ENCODE measurements at places on chromosomes 11 and 22. TPM values are rescaled to one million over a fixed set of nuclear protein-coding genes. Genes with fewer than 3 reads are reported as not detected.

The LARGE2 gene
- total RNA-seq = not detected

The NXPE2 gene
- 0.31 TPM for total RNA-seq

The LRP4 gene
- 2.6 TPM for total RNA-seq

The CASP5 gene
- not detected for total RNA-seq

The RAB3IL1 gene
- total RNA-seq = 11.5 TPM

The SLC1A2 gene
- not detected for total RNA-seq

The PRODH gene
- total RNA-seq = 12.3 TPM

GRCh38 chr11:44556735-44557409 lies 8.6 kb upstream of the CD82 start:
- ATAC-seq = peak; percentile 46

- no peak for ATAC-seq
These were observed 30.6 kb downstream of the SC5D start for GRCh38 chr11:121323046-121323607.

GRCh38 chr11:61172356-61172755 lies 11.1 kb upstream of the VPS37C start:
- ATAC-seq = no peak

DNA sequence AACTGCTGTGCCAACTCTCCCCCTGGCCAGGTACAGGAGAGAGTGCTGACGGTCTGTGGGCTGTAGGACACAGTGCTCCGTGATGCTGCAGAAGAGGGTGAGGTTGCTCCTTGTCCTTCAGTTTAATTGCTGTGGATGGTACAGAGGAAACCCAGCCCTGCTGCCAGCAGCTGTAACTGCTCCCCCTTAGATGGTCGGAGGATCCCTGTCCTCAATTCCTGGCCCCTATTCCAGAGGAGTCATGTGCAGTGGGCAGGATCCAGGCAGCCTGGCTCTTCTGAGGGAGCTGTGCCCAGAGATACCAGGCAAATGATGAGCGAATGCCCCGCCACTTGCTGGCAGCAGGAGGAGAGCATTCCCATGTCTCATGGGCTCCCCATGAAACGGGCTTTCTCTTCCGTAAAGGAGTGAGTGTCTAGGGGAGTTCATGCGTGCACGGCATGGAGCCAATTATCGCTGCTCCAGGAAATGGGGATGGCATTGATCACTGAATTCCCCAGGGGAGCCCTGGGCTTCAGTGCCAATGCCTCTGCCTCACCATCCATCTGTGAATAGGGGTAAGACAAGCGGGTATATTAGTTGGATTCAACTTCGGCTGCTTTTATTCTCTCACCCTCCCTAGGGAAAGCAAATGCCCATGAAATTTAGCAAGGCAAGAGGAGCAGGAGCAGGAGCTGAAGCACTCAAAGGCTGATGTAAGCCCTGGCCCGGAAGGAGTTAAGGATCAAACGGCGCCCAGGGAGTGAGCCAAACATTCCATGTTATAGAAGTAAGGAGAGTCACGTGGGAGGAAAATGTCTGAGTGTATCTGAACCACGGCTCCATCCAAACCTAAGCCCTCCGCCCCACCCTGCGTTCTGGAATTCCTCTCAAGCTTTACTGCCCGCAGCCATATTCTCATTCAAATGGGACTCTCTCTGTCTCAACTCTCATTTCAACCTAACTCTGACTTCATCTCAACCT lies 51.0 kb upstream of the CSNK2A3 start:
- ATAC-seq = no peak

DNA sequence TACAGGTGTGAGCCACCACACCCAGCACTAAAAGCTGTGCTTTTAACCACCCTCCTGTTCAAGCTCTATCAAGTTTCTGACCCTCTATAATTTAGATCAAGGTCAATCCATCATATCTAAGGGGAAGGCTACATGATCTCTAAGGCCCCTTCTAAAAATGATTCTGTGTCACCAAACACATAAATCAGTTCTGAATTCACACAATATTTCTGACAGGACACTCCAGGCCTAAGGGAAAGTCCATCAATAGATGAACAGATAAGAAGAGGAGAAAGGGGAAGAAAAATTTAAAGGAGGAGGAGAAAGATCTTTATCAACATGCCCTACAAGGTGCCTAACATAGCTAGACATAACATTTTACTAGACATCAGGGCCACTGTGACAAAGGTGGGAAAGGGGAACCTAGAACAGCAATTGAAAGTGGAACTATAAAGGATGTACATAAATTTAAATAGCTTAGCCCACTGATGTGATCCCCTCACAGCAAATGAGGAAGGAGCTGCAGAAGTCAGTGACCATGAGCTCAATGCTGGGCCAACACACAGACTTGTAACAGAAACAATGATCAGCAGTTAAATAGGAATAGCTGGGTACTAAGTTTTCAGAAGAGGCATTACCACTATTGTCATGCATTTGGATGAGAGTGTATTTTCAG lies 4.7 kb downstream of the PRCP start:
- ATAC-seq = no peak

DNA sequence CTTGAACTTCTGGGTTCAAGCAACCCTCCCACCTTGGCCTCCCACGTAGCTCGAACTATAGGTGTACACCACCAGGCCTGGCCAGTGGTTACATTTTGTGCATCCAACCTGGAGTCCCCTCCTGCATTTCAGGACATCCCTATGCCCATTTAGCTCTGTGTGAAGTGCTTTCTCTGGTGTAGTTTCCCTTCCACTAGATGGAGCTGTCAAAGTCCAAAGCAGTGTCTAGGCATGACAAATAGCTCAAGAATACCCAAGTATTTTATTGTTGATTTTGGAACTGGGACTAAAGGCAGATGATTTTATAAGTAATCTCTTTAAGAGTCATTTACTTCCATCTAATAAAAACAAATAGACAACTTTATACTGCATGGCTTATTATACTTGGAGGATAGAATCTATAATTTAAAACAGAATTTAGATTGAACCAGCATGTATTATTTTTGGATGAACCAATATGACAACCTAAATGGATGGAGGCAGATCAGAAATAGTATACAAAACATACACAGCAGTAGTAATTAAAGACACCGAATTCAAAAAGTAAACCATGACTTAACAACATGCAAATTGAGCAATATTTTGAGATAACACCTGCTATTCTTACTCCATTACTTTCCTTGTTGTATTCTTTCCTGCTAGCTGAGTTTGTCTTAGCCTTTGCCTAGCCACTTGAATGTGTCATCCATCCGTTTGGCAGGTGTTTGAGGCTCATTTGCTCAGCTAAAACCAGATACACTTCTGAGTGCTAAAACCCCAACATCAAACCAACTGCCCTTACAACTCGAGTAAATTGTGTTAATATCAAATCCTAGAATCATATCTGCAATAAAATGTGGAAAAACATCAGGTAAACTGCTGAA lies 37.7 kb downstream of the EIF4ENIF1 start:
- ATAC-seq = no peak

- ATAC-seq = peak; percentile 83
These were observed 30.9 kb upstream of the WNT7B start for GRCh38 chr22:46007848-46008261.

DNA sequence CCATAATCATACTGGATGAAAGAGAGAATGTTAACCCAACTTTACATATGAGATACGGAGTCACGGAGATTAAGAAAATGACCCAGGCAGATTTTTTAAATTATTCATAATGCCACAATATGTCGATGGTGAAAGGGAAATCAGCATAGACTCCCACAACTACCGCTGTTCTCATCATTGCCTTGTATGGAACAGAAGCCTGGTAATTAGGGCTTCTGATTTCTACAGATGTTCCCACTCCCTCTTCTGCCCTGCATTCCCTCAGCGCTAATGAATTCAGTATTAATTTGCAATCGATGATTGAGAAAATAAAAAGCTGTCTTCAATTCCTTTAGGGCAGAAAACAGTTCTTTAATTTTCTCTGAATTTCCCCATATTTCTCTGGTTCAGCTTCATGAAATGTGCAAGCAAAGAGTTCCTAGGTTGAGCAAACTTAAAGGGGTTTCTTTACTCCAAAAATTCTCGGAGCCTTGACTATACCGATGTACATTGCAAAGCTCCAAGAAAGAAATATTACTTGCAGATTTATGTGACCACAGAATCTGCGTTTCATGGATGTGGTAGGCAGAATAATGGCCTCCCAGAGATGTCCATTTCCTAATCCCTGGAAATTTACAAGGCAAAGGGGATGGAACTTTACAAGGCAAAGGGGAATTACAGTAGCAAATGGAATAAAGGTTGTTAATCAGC lies 134.9 kb upstream of the ZC3H12C start:
- no peak for ATAC-seq

DNA sequence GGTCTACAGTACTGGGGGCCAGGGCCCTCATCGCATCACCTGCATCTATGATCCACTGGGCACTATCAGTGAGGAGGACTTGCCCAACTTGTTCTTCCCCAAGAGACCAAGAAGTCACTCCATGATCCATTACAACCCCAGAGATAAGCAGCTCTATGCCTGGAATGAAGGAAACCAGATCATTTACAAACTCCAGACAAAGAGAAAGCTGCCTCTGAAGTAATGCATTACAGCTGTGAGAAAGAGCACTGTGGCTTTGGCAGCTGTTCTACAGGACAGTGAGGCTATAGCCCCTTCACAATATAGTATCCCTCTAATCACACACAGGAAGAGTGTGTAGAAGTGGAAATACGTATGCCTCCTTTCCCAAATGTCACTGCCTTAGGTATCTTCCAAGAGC lies 3.8 kb upstream of the PPFIBP2 start:
- no peak for ATAC-seq

DNA sequence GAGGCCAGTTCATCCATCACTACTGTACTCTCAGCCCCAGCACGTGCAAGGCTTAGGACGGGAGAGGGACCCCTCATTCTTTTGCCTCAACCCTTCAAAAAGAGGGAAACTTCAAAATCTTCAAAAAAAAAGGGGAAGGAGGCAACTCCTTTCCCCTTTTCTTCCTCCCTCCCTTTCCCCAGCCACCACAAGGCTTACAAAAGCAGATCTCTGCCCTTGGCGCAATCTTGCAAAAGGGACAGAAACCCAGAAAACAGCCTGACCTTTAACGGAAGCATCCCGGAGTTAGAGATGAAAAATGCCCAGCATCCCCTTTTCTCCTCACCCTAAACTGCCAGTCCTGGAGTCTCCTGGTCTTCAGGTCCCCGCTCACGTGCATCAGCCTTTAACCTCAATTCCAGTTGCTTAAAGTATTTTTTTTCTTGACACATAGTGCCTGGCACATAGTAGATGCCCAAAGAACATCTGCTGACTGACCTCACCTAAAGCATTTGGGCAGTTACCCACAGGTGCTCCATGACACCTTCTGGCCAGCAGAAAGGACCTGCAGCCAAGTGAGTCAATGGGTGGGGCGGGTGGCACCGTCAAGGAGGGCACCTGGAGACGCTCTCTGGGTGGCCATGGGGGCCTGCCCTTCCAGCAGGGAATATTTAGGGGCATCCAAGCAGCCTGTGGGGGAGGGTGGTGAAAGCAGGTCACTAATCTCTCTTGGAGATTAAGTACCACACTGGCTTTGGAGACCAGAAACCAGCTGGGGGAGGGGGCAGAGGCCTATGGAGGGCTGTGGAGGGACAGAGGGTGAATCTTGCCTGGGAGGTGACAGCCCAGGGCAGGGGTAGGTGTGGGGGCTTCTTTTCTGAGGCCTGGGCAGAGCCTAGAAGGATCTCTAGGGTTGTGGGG lies 16.3 kb downstream of the NECTIN1 start:
- no peak for ATAC-seq

DNA sequence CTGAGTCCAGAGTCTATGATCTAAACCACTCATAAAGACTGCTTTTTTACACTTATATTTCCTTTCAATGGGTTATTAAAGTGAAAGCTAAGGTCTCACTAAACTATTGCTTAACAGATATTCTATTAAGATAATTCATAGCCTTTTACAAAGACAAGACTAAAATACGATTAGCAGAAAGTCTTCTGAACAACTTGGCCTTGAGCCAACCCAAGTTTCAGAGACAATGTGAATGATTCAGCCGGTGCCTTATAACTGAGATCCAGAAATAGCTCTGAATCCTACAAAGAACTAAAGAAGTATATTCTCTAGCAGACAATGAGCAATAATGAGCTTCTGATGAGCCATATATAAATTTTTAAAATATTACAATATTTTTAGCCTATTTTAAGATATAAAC lies 41.5 kb upstream of the CARD18 start:
- no peak for ATAC-seq

DNA sequence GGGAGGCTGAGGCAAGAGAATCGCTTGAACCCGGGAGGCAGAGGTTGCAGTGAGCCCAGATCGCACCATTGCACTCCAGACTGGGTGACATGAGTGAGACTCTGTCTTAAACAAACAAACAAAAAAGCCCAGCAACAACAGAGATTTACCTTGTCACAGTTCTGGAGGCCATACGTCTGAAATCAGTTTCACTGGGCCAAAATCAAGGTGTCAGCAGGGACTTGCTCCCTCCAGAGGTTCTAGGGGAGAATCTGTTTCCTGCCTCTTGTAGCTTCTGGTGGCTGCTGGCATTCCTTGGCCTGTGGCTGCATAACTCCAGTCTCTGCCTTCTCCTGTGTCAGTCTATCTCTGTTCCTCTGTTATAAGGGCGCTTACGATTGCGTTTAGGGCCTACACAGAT lies 1.5 kb downstream of the DDX10 start:
- ATAC-seq = no peak

GRCh38 chr11:133552938-133553337 lies 20.6 kb upstream of the OPCML start:
- no peak for ATAC-seq

- no peak for ATAC-seq
These were observed 77.6 kb upstream of the IGLL5 start for GRCh38 chr22:22810018-22810427.

GRCh38 chr11:76762867-76763572 lies 20.1 kb upstream of the TSKU start:
- no peak for ATAC-seq

DNA sequence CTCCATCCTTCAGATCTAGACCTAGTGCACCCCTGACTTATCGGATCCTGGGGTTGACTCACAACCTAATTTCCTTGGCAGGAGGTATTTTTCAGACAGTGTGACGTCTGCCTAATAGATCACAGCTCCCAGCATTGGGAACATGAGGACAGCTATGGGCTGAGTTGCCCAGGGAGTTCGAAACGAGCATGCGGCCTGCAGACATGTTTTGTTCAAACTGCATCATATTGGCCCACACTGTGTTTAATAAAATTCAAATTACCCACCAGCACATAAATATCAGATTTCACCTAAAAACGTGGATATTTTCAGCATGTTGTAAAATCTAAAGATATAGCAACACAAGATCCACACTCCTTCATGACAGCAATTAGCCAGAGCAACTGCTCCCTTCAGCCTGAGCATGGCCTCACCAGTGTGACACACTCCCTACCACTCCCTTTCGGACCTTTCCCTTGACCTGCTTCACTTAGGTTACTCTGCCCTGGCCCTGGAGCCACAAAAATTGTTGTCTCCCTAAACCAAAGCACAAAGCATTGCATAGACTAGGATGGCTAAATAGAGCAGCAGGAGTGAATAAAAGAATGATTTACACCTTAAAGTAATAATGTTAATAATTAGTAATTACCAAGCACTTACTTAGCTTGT lies 53.6 kb upstream of the USP47 start:
- no peak for ATAC-seq

- no peak for ATAC-seq
These were observed 196.5 kb upstream of the PGR start for GRCh38 chr11:101326141-101326540.

DNA sequence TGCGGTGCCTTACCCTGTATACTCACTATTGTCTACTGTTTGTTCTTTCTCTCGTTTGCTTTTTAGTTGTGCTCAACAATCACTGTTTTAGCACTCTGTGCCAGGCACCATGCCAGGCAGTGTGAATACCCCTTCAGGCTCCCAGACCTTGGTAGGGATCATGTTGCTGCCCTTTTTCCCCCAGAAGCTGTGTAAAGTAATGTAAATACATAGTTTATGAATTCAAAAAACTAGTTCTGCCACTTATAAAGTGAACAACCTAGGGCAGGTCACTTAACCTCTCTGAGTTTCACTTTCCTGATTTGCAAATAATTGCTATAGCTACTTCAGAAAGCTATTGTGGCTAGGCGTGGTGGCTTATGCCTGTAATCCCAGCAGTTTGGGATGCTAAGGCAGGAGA lies 81.0 kb upstream of the CTSC start:
- ATAC-seq = no peak
